ENCODE measurements at places on chromosomes 11 and 22. TPM values are rescaled to one million over a fixed set of nuclear protein-coding genes. Genes with fewer than 3 reads are reported as not detected.

The OR52I2 gene
- total RNA-seq, result not detected

The AMBRA1 gene
- total RNA-seq, result 27.7 TPM

The APOBEC3C gene
- total RNA-seq, result 12.8 TPM

The MGAT3 gene
- total RNA-seq, result 38.0 TPM

The ELF5 gene
- total RNA-seq, result not detected

The ANO1 gene
- 0.86 TPM for total RNA-seq

The DDX17 gene
- 855 TPM for total RNA-seq

The CRYBB2 gene
- total RNA-seq, result not detected

The GAS2L1 gene
- 17.3 TPM for total RNA-seq

The OR4D5 gene
- 0.15 TPM for total RNA-seq

DNA sequence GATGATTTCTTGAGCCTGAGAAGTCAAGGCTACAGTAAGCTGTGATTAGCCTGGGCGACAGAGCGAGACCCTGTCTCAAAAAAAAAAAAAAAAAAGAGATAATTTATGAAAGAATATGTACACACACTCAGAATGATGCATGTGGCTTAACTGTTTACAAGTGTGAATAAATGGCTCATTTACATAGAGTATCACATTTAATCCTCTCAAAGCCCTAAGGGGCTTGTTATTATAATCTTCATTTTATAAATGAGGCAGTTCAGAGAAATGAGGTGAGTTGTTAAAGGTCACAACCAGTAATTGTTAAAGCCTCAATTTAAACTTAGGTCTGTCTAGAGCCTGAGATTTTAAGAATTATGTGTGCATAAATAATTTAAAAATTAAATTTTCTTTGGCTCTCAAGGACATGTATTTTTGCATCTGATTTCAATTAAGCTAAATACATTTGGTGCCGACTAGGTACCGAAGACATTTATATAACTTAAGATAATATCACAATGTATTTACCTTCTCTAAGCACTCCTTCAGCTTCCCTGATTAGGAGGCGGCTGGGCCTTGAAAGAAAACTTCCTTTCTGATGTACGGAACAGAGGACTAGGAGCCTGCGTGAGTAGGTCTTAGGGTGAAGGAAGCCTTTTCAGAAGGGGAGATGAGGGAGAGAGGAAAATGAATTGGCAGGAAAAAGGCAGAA is 28.5 kb upstream of the DDX6 start:
- no peak overlapping the region for H3K27ac ChIP-seq
- no peaks in the 10 kb centered on the region for H3K36me3 ChIP-seq
- H3K4me3 ChIP-seq, result no peak overlapping the region
- DNase-seq, result no peak
- H3K27me3 ChIP-seq, result no peaks in the 10 kb centered on the region

DNA sequence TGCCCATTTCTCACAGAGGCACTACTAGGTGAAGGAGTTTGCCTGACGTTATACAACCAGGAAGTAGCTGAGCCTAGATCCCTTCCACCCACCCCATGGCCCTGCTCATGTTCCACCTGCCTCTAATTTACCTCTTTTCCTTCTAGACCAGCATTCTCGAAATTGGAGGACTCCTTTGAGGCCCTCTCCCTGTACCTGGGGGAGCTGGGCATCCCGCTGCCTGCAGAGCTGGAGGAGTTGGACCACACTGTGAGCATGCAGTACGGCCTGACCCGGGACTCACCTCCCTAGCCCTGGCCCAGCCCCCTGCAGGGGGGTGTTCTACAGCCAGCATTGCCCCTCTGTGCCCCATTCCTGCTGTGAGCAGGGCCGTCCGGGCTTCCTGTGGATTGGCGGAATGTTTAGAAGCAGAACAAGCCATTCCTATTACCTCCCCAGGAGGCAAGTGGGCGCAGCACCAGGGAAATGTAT is 14.1 kb downstream of the PIK3IP1 start:
- no peak overlapping the region for H3K4me3 ChIP-seq
- DNase-seq, result no peak
- no peaks in the 10 kb centered on the region for H3K27me3 ChIP-seq
- H3K36me3 ChIP-seq, result peaks cover 21% of the 10 kb centered on the region
- H3K27ac ChIP-seq, result peak overlapping the region; percentile 33

- no peaks in the 10 kb centered on the region for H3K36me3 ChIP-seq
- H3K4me1 ChIP-seq, result no peaks in the 10 kb centered on the region
- no peak overlapping the region for H3K27ac ChIP-seq
- no peak overlapping the region for H3K4me3 ChIP-seq
These were observed 26.3 kb upstream of the ISX start for GRCh38 chr22:35039625-35040024.

DNA sequence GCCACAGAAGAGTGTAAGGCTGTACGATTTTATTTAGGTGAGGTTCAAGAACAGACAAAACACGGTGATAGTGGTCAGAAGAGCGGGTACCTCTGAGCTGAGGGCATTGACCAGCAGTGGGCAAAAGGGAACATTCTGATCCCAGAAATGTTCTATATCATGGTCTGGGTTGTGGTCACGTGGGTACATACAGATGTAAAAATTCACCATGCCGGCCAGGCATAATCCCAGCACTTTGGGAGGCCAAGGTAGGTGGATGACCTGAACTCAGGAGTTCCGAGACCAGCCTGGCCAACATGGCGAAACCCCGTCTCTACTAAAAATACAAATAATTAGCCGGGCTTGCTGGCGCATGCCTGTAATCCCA is 31.1 kb upstream of the GCAT start:
- peaks cover 11% of the 10 kb centered on the region for H3K36me3 ChIP-seq
- no peak overlapping the region for H3K4me3 ChIP-seq
- no peaks in the 10 kb centered on the region for H3K27me3 ChIP-seq
- DNase-seq, result no peak
- no peaks in the 10 kb centered on the region for H3K4me1 ChIP-seq

- no peak overlapping the region for H3K27ac ChIP-seq
- H3K4me3 ChIP-seq, result no peak overlapping the region
- DNase-seq, result no peak
- no peaks in the 10 kb centered on the region for H3K27me3 ChIP-seq
These were observed 163.8 kb downstream of the CHST1 start for GRCh38 chr11:45501392-45502225.

GRCh38 chr11:107547961-107548360 is 17.6 kb downstream of the ALKBH8 start:
- H3K4me1 ChIP-seq, result no peaks in the 10 kb centered on the region
- DNase-seq, result no peak
- H3K27ac ChIP-seq, result no peak overlapping the region
- H3K36me3 ChIP-seq, result peaks cover 5% of the 10 kb centered on the region

DNA sequence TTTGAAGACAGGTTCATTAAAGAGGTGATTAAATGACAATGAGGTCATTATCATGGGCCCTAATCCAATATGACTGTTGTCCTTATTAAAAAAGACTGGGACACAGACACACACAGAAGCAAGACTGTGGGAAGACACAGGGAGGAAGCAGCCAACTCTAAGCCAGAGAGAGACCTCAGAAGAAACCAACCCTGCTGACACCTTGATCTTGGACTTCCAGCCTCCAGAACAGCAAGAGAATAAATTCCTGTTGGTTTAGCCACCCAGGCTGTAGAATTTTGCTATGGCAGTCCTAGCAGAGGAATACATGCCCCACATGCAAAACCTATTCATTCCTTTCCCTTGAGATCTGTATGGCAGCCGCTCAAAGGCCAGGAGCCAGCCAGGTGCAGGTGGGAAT is 35.6 kb upstream of the CACNG2 start:
- H3K4me1 ChIP-seq, result no peaks in the 10 kb centered on the region
- peaks cover 10% of the 10 kb centered on the region for H3K27me3 ChIP-seq
- no peak overlapping the region for H3K4me3 ChIP-seq
- no peak overlapping the region for H3K27ac ChIP-seq
- no peak for DNase-seq
- H3K36me3 ChIP-seq, result no peaks in the 10 kb centered on the region

DNA sequence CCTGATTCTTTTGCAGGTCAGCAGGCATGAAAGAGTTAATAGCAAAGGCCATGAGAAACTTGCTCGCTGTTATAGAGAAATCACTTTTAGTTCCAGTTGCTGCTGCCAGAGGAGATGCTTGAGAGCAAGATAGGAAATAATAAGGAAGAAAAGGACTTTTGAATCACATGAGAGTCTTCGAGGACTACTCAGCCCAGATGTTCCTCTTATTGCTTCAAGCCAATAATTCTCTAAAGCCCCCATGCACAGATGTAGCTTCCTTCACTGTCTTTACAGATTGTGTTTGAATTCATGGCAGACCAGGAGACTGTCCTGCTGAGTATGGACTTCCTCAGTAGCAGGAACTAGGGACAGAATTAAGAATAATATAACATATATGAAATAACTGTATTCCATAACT is 50.1 kb upstream of the OLFML1 start:
- H3K27ac ChIP-seq, result no peak overlapping the region
- H3K36me3 ChIP-seq, result no peaks in the 10 kb centered on the region
- H3K27me3 ChIP-seq, result no peaks in the 10 kb centered on the region
- no peak for DNase-seq

GRCh38 chr11:37465221-37465620 is 867.2 kb upstream of the RAG2 start:
- no peaks in the 10 kb centered on the region for H3K36me3 ChIP-seq
- no peak overlapping the region for H3K27ac ChIP-seq
- H3K27me3 ChIP-seq, result no peaks in the 10 kb centered on the region

- peaks cover 18% of the 10 kb centered on the region for H3K36me3 ChIP-seq
- H3K4me3 ChIP-seq, result no peak overlapping the region
- H3K27me3 ChIP-seq, result no peaks in the 10 kb centered on the region
- no peaks in the 10 kb centered on the region for H3K4me1 ChIP-seq
These were observed 25.2 kb downstream of the ALKBH3 start for GRCh38 chr11:43905813-43906241.

DNA sequence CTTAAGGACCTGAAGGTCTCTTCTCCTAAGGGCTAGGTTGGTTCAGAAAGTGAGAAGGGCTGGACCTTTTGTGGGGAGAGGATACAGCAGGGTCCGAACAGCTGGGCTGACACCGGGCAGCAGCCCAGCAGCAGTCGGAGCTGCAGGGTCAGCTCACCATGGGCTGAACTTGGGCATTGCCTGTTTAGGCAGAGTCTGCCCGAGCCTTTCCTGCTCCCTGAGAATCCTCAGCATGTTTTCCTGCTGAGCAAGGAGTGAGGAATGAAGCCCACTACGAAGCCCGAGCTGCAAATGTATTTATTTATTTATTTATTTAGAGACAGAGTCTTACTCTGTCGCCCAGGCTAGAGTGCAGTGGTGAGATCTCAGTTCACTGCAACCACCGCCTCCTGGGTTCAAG is 83.9 kb downstream of the PTPRJ start:
- peaks cover 12% of the 10 kb centered on the region for H3K4me1 ChIP-seq
- H3K27ac ChIP-seq, result peak overlapping the region; percentile 73
- peak; percentile 68 for DNase-seq
- H3K36me3 ChIP-seq, result no peaks in the 10 kb centered on the region
- H3K4me3 ChIP-seq, result no peak overlapping the region

GRCh38 chr11:47254386-47254785 is 3.4 kb upstream of the NR1H3 start:
- no peaks in the 10 kb centered on the region for H3K27me3 ChIP-seq
- no peaks in the 10 kb centered on the region for H3K36me3 ChIP-seq
- H3K4me1 ChIP-seq, result peaks cover 37% of the 10 kb centered on the region

DNA sequence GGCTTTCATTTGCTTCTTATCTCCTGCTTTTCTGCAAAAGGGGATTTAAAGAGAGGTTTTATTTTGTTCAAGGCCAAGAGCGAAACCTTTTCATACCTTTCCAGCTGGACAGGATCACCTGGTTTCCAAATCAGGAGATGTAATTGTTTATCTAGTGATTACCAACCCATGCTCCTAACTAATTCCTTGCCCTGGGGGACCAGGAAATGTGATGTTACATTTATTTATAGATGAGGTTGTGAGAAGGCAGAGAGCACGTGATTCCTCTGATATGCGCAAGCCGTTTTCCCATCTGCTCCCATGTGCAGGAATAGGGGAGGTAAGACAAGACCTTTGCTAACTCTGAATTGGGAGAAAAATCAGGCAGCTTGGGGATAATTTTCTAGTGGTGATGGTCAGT is 507.2 kb upstream of the LARGE1 start:
- no peak overlapping the region for H3K27ac ChIP-seq
- no peaks in the 10 kb centered on the region for H3K36me3 ChIP-seq
- DNase-seq, result no peak
- H3K4me3 ChIP-seq, result no peak overlapping the region

DNA sequence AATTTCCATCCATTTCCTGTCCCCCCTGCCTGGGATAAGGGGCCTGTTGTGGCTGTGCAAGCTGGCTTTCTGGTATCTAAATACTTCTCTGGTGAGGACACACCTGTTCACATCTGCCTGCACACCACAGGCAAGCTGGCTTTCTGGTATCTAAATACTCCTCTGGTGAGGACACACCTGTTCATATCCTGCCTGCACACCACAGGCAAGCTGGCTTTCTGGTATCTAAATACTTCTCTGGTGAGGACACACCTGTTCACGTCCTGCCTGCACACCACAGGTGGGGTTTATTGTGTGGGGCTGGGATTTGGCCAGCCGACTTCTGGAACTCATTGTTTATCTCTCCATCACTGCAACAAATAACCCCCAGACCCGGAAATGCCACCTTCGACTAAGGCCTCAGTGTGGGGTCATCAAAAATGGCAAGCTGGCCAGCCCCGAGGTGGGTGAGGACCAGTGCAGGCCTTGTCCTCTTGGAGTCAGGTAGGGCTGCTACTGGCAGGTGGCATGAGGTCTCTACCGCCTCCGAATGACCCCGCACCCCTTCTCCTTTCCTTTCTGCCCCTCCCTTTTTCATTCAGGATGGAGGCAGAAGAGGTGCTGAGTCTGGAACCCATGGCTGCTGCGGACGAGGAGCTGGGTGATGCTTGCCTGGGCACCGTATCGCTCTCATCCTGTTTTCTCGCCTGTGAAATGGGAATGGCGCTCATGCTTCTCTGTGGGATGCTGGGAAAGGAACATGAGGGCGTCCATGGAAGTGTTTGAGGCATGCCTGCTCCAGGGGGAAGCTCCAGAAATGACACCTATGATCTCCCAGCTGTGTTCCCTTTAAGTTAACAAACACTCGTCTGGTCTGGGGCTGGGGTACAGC is 43.5 kb upstream of the MYEOV start:
- H3K4me3 ChIP-seq, result no peak overlapping the region
- H3K4me1 ChIP-seq, result peaks cover 3% of the 10 kb centered on the region
- no peaks in the 10 kb centered on the region for H3K36me3 ChIP-seq
- H3K27ac ChIP-seq, result no peak overlapping the region

- no peaks in the 10 kb centered on the region for H3K36me3 ChIP-seq
- DNase-seq, result peak; percentile 66
These were observed 25.7 kb downstream of the AMOTL1 start for GRCh38 chr11:94793822-94794221.
